ENCODE measurements at places on chromosomes 3 and 15. TPM values are rescaled to one million over a fixed set of nuclear protein-coding genes. Genes with fewer than 3 reads are reported as not detected.

RTP4 gene
- total RNA-seq, result not detected

DGKG gene
- total RNA-seq, result 4.8 TPM

ATP8B4 gene
- 0.25 TPM for total RNA-seq

NOX5 gene
- total RNA-seq, result 0.91 TPM

ZNF80 gene
- total RNA-seq, result 0.12 TPM

FOXL2NB gene
- 0.93 TPM for total RNA-seq

SLC25A20 gene
- 8.7 TPM for total RNA-seq

POLQ gene
- total RNA-seq, result 12.3 TPM

LINGO1 gene
- total RNA-seq, result 15.6 TPM

STRIT1 gene
- total RNA-seq, result not detected

LYZL4 gene
- total RNA-seq, result not detected

SLC2A2 gene
- not detected for total RNA-seq

PLAAT1 gene
- not detected for total RNA-seq

DNA sequence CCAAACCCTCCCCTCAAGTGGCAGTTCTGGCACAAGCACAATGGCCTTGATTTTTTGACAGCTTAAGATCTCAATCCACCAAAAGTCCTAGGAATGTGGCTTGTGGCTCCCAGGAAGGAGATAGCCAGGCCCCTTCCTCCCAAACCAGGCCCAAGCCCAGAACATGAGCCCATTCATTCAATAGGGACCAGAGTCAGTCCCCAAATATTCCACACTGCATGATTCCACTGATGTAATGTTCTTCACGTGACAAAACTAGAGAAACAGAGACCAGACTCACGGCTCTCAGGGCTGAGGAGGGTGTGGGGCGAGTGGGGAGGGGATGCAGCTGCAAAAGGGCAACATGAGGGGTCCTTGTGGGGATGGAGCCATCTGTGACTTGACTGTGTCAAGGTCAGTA is 25.5 kb downstream of the ABTB1 start:
- no peak for DNase-seq

- no peak for DNase-seq
These were observed 7.6 kb upstream of the SPTBN5 start for GRCh38 chr15:41901431-41901830.

DNA sequence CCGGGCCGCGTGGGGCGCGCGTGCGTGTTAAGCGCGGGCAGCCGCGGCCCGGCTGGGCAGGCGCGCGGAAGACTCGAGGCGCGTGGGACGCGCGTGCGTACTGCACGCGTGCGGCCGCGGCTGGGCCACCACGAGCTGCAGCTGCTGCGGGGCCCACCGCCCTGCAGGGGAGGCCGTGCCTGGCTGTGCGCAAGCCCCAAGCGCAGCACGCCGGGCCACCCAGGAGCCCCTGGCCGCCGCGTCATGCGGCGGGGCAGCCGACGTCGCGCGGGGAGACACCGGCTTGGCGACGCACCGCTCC is 590 bp upstream of the TRIM71 start:
- DNase-seq, result no peak

DNA sequence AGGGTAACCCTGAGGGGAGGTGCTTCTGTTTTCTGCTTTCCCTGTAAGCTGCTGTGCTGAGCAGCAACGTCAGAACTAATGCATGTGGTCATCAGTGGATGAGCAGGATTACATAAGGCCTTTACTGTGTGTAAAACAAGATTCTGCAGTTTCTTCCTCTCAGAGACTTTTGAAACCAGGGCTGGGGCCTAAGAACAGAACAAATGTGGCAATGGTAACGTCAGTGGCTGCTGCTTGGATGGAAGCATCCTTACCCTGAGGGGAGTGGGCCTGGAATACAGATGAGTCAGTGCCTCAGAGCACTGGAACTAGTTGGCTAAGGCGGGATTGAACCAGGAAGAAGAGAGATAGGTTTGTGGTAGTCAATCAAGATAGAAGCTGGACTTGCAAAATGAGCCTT is 180.2 kb upstream of the KCNH8 start:
- no peak for DNase-seq

DNA sequence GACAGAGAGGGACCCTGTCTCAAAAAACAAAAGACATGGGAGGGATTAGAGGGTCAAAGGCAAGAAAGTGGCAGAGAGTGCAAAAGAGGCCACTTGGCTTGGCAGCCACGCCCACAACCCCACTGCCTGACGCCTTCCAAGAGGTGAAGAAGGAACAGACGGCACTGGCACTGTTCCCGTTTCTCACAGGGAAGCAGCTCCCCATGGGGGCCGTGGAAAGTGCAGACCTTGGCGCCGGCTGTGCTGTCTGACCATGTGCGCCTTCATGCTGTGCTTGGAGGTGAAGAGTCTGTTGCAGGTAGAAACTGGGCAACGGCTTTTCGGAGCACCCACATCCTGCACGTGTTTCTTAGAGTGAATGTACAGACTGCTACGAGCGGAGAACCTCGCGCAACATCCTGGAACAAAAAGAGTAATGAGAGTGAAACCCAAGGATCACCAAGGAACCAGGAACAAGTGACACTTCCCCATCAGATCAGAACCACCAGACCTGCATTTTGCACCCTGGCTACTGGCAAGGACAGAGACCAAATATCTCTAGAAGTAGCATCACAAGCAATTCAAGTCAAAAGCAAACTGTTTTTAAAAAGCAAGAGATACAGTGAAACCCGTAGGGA is 9.7 kb downstream of the ZXDC start:
- no peak for DNase-seq

GRCh38 chr3:185846037-185846436 is 21.2 kb upstream of the IGF2BP2 start:
- peak; percentile 42 for DNase-seq

- no peak for DNase-seq
These were observed 62.0 kb downstream of the TTBK2 start for GRCh38 chr15:42858540-42858939.

DNA sequence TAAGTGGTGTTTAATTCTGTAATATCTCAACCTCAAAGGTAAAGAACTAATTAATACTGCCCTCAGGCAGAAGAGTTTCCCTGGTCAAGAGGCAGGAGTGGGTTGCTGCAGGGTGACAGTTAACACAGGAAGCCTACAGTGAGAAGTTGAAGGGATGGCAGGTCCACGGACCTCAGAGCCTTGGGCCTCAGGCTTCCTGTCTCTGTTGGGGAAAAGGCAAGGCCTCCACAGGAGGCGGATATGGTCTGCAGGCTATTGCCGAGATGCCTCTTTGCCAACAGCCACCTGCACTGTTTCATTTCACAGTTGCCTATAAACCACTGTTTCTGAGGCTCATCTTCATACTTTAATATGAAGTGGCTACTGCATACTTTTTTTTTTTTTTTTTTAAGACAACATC is 33.3 kb upstream of the RPN1 start:
- DNase-seq, result no peak

DNA sequence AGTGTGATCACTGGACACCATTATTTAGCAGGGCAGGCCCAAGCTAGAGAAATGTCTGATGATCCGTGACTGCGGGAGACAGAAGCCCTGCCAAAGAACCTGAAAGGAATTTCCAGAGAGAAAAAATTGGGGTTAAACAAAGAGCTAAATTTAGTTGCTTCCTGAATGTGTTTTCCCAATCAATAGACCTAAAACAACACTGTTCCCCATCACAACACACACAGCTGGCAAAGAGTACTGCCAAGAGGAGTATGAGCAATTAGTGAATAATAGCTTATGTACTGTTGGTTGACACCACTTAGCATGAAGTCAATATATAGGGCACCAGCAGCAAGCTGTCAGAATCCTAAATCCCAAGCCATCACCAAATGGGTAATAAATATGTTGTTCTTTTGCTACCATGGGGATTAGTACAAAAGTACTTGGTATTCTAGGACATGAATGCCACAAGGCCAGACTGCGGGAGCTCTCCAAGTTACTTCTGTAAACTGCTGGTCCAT is 35.7 kb downstream of the CLK3 start:
- DNase-seq, result no peak

Data from HCT116 (cell line).